ENCODE measurements at places on chromosomes 6 and 20.

DNA sequence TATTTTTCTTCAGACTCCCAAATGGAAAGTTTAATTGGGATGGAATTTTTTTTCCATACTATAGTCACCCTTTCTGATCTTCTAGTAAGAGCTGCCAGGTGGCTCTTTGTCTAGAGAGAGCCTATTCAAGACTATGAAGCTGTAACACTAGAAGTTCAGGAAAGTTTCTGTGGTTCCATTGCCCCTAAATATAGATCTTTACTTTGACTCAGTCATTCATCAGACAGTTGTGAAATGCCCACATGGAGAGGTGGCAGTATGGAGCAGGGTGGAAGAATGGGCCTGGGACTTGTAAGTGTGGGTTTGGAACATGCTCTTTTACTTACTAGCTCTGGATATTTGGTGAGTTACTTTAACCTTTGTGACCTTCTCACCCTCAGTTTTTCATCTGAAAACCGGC lies 87.8 kb downstream of the CTNNBL1 start:
- DNase-seq, result no peak

GRCh38 chr6:56311533-56312448 lies 64.4 kb upstream of the COL21A1 start:
- no peak for DNase-seq

GRCh38 chr6:134379076-134379475 lies 61.2 kb upstream of the SGK1 start:
- no peak for DNase-seq

DNA sequence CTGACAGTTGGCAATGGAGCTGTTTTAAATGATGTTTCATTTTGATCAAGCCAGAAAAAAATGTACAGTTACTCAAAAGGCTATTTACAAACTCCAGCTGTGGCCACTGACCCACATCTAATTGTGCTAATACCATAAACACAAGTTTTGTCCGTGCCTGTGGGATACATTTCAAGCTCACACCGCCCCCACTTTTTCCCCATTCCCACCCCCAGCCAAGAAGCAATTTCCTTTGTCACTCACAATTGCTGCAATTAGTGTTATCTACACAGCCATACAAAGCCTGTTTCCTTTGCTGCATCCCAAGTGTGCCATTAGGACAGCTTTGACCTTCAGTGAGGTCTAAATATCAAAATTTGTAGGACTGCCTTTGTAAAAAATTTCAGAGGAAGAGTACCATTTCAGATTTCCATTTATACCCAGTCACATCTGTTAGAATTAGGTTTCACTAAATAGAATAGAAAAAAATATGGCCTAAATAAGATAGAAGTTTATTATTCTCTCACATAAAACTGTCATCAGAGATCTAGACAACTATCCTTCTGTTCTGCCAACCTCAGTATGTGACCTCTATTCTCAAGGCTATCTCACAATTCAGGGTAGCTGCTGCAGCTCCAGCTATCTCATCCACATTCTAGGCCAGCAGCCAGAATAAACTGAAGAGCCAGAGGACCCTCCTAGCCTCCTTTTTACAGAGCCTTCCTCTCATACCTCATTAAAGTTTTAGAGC lies 202.6 kb downstream of the NFATC2 start:
- DNase-seq, result no peak

GRCh38 chr20:24969186-24970029 lies 20.3 kb downstream of the CST7 start:
- no peak for DNase-seq

DNA sequence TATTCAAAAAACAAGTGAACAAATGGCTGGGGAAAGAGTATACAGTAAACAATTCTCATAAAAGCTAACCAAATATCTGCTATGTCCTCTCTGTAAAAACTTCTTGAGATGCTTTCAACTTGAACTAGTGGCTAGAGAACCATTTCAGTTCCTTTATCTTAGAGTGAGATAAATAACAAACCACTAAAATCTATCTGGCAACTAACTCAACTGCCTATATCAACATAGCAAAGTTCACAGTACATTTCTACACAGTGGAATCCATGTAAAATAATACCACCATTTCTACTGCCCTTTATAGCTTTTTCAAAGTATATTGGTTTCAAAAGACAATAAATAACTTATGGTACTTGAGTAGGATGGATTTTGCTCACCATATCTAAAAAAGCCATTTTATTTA lies 95.1 kb downstream of the MMS22L start:
- no peak for DNase-seq

DNA sequence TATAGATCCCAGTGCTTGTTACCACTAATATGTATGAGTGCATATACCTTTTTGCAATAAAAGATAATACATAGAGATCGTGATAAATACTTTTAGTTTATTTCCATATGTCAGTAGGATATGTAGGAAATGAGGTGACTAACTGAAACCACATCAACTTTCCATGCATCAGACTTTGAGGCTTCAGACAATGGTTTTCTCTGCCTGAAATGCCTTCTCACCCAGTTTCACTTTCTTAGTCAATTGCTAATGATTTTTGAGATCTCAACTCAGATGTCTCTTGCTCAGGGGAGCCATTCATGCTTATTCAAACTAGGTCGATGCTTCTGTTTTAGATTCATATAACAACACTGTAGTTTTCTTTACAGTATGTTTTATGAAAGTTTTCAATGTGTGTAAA lies 626.6 kb upstream of the ADGRB3 start:
- DNase-seq, result no peak

- no peak for DNase-seq
Observed at GRCh38 chr6:37507077-37507476, 7.4 kb upstream of the CCDC167 start.

DNA sequence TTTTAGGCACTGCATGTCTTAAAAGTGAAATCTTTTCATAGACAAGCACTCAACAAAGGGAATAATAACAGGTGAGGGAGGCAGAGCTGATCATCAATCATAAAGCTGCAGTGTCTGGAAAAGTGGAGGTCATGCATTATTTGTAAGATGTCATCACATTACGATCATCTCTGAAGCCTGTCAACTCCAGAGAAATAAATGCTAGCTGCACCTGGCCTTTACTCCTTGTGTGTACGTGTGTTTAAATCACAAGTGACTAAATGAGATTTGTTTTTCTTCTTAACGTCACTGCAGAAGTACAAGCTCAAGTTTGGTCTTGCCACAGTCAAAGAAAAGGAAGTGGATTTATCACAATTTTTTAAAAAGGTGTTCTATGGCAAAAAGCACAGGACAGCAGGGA lies 275.5 kb upstream of the SGK1 start:
- DNase-seq, result no peak

- no peak for DNase-seq
Observed at GRCh38 chr6:41635365-41635764, 2.9 kb upstream of the MDFI start.

DNA sequence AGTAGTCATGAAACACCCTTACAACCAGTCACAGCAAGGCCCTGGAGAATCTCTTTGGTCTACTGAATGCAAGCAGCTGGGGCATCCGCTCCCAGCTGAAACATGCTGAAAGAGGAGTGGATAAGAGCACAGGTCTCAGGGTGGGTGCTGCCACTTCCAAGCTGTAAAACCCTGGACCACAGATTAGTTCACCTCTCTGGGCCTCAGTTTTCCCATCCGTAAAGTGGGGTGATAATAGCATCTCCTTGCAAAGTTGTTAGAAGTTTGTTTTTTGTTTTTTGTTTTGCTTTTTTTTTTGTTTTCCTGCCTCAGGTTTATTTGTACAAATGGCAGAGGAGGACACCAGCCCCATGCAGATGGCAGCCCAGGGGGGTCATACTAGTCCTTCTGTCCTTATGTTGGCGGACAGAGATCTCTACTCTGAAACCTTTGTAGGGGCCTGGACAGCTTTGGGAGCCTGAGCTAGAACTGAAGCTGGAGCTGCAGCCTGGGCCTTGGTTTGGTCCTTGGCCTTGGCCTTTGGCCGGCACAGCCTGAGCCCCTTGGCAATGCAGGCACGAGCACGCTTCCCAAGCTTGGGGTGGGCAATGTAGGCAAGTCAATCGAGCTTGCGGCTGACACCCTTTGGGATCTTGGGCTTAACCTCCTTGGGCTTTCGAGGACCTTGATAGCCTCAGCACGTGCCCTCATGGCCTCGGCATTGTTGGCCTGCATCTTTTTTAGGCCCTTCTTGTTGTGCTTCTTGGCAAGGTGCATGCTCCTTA lies 38.2 kb downstream of the MRPL14 start:
- no peak for DNase-seq

- DNase-seq, result no peak
Observed at GRCh38 chr20:2578475-2579192, 42.3 kb downstream of the TMC2 start.

DNA sequence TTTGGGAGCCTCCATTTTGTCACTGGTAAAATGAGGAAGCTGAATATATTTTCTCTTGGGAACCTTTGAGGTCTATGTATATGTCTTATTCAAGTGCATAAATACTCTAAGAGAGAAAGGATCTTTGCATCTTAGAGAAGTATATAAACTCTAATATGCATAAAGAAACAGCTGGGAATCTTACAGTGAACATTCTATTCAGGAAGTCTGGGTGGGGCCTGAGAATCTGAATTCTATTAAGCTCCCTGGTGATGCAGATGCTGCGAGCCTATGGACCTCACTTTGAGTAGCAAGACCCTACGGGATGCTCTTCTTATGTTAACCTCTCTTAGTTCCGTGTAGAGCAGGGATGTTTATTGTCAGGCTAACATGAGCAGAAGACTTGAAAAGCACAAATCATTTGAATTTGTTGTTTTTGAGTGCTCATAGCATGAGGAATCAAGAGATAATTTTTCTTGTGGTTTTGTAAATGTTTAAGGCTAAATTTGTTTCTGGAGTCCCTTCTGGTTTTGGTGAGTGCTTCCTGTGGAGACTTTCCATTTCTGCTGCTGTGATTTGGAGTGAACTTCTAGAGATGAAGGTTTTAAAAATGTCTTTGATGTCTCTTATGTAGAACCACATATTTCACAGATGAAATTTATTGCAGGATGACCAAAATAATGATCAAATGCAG lies 281.2 kb upstream of the JAG1 start:
- DNase-seq, result no peak

- DNase-seq, result no peak
Observed at GRCh38 chr6:149898966-149899365, 1.1 kb upstream of the RAET1E start.

DNA sequence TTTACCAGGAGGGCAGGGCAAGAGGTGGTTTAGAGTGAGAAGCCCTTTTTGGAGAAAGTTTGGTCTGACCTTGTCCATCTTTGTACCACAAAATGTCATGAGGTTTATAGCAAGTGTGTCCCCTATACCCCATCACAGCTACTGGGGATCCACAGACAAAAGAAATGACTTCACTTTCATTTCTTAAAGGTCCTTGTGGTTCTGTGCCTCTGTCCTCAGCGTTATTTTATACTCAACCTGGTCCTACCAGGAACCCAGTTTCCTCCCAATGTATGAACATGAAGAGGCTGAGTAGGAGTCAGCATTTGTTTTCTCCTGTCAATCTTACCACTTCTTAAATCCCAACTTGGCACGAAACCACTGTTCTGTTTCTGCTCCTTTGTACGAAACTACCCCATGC lies 157.6 kb downstream of the NFATC2 start:
- DNase-seq, result no peak

GRCh38 chr20:19786311-19786710 lies 28.3 kb downstream of the RIN2 start:
- DNase-seq, result no peak

DNA sequence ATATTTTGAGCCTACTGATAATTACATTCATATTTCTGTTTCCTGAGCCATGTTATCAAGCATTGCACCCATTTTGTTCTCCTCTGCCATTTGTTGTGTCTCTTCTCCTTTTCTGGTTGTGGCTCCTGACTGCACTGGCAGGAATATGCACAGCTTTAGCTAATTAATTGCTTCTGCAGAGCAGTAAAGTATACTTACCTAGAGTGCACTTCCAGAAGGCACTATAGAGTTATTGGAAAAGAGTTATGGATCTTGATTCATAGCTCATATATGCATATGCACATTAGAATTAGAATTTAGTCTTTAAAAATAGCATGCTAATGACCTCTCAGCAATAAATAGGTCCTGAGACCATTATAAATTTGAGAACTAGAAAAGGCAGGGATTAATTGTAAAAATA lies 262.6 kb downstream of the NKAIN2 start:
- DNase-seq, result no peak

GRCh38 chr20:1479831-1480595 lies 11.2 kb downstream of the SIRPB2 start:
- no peak for DNase-seq

DNA sequence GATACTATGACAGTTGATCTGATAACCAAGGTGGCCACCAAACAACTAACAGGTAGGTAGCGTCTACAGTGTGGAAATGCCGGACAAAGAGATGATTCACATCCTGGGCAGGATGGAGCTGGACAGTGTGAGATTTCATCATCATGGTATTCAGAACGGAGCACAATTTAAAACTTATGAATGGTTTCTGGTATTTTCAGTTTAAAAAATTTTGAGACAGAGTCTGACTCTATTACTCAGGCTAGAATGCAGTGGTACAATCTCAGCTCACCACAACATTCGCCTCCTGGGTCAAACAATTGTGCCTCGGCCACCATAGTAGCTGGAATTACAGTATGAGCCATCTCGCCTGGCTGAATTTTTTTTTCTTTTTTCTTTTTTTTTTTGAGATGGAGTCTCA lies 43.8 kb downstream of the CEP57L1 start:
- no peak for DNase-seq

- no peak for DNase-seq
Observed at GRCh38 chr20:944148-944547, 28.0 kb upstream of the ANGPT4 start.

GRCh38 chr6:169966312-169967181 lies 215.1 kb downstream of the ERMARD start:
- DNase-seq, result no peak

- no peak for DNase-seq
Observed at GRCh38 chr6:97294451-97294850, 11.4 kb upstream of the MMS22L start.

DNA sequence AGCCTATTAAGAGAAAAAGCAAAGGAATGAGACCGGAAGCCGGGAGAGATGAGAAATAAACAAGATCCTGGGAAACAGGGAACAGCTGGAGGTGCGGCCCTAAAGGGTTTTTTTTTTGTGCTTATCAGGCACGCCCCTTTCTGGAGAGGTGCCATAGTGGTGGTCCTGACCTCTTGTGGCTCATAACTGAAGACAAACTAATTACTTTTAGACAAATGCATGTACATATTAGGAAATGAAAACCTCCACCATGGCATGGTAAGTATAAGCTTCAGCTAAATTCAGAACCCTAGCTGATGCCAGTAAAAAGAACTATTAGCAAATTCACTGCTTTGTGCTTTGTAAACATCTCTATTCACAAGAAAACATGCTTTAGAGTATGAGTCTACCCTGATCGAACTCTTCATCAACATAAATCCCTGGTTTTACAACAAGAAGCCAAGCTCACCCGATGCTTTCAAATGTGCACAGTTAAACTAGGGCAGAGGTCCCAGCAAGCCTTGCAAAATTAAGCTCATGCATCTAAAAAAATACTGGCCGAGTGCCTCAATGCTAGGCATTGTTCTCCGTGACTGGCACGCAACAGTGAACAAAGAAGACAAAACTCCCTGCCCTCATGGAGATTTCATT lies 96.4 kb upstream of the MRPS10 start:
- DNase-seq, result no peak

All from NCI-H187 (cell line).